Activated naive CD4-positive, alpha-beta T cell treated with anti-CD3 and anti-CD28 coated beads, Interleukin-2, amount 10 ng/mL, durations not matched to agents 5 hours and 36 hours (primary cell): ENCODE measurements at places on chromosomes 2 and 18. TPM values are rescaled to one million over a fixed set of nuclear protein-coding genes. Genes with fewer than 3 reads are reported as not detected.

The ORMDL1 gene
- total RNA-seq: 85.1 TPM

The MFSD6 gene
- 40.3 TPM for total RNA-seq

The GPR75 gene
- total RNA-seq: 2.1 TPM

The NBAS gene
- total RNA-seq: 42.4 TPM

The LINC00305 gene
- not detected for total RNA-seq

The GALNT5 gene
- not detected for total RNA-seq

The CTAGE1 gene
- not detected for total RNA-seq
